ENCODE measurements at places on chromosomes 1 and 21.

GRCh38 chr1:21261551-21262292 lies 28.5 kb downstream of the ECE1 start:
- DNase-seq, result no peak

DNA sequence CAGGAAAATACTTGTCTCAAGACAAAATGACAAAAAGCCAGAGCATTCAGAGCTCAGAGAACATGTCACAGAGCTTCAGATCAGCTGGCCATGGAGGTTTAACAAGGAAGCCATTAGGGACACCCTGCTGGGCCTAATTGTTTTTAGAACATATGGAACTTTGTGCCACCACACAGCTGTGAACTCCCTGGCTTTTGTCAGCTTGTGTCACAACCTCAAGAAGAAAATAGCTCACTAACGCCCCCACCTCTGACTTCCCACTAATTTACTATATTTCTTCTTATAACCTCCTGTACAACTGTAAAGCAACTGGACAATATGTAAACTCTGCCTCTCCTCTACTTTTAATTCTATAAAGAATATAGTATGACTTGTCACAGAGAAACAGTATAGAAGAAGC lies 21.0 kb upstream of the TDRD10 start:
- peak; percentile 18 for DNase-seq

GRCh38 chr1:16326833-16327404 lies 25.4 kb downstream of the FBXO42 start:
- no peak for DNase-seq

DNA sequence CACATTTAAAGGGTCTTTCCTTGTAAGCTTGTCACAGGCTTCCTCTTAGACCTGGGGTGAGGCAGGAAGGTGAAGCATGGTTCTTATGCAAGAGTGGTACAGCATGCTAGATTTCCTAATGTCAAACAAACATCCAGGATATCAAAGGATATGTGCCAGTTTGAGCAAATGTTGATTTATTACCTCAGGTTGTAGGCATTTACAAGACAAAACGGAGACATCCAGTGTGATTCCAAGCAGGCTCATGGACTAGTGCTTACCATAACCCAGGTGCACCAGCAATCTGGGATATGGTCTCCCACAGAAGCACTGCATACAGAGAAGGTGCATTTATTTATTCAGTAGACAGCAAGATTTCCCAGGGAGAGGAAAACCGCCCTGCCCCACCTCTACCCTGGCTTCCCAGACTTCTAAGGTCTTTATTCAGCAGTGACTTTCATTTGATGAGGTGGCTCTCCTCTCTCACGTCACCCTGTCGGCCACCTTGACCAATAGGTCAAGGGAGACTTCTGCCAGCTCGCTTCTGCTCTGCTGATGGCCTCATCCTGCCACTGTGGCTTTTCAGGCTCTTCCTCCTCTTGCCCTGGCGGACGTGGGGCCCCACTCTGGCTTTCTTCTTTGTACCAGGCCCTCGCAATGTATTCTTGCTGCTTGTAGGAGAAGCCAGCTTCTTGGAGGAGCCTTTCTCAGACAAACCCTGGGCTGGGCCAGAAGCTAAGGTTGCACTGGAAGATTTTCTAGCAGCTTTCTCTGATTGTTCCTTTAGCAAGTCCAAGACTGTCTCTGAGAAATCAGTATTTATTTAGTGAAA lies 25.6 kb downstream of the HHIPL2 start:
- no peak for DNase-seq

GRCh38 chr1:185450917-185451316 lies 133.9 kb upstream of the IVNS1ABP start:
- DNase-seq, result no peak

DNA sequence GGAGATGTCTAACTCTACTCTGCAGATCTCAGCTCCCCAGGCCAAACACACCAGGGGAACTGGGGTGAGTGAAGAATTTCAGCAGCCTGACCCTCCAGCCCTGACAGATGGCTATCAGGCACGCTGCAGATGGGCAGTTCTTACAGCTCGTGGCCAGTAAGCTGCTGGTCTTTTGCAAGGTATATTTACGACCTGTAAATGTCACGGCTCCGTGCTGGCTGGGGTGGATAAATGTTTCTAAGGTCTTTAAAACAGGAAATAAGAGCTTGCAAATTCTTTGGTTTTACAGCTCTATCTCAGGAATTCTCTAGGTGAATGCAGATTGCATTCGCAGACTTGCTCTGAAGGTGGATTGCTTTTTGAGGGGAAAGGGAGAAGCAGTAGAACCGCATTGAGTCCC lies 10.1 kb downstream of the DOP1B start:
- DNase-seq, result no peak

- DNase-seq, result no peak
These were observed 106.1 kb downstream of the RWDD3 start for GRCh38 chr1:95340061-95340460.

- DNase-seq, result no peak
These were observed 2.7 kb upstream of the PIGC start for GRCh38 chr1:172446547-172446946.

GRCh38 chr1:58316141-58316540 lies 230.4 kb downstream of the OMA1 start:
- no peak for DNase-seq

- peak; percentile 21 for DNase-seq
These were observed 9.1 kb upstream of the SYTL1 start for GRCh38 chr1:27332536-27333281.

GRCh38 chr1:230900984-230901383 lies 32.7 kb upstream of the C1orf198 start:
- no peak for DNase-seq

DNA sequence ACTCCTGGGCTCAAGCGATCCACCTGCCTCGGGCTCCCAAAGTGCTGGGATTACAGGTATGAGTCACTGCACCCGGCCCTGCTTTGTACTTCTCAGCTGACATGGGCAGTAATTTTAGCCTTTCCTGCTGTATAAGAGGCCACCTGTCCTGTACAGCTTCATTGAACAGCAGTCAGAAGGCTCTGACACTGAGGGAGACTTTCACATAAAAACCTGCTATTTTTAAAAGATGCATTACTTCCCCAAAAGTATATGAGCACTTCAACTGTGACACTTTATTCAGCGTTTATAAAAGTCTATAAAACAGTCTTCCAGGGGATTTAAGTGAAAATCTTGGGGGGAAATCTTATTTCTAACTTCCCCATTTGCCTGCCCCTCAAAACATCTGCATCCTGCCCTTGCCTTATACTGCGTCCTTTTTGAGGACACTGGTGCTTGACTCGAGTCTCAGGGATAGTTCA lies 17.6 kb downstream of the RNU5D-1 start:
- DNase-seq, result no peak

DNA sequence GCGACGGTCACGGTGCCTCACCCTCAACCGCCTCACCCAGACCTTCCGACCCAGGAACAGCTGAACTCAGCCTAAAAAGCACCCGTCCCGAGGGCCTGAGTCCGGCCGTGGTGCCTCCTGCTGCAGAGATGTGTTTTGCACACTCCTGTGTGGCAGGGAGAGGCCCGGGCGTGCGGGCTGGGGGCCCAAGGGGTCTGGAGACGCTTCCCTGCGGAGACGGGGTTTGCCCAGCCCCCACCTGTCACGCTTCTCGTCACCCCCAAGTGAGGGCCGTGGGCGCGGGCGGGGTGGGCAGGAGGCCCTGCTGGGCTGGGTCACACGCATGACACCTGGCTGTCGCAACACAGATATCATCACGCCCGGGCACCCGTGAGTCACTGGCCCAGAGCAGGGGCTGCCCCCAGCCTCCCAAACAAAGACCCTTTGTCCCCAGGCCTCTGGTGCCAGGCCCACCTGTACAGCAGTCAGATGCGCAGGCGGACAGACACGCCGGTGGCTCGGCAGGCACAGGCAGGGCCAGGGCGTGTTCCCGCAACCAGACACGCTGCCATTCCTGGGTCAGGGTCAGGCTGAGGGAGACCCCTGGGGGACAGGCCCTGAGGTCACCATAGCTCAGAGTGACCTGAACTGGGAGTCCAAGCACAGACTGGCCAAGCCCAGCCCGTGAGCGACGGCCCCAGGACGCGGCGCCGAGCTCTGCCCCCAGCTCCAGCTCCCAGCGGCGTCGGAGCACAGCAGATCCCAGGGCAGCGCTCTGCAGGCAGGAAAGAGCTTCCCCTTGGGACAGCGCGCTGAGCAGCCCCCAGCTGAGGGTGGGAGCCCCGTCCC lies 6.1 kb downstream of the B3GALT6 start:
- no peak for DNase-seq

DNA sequence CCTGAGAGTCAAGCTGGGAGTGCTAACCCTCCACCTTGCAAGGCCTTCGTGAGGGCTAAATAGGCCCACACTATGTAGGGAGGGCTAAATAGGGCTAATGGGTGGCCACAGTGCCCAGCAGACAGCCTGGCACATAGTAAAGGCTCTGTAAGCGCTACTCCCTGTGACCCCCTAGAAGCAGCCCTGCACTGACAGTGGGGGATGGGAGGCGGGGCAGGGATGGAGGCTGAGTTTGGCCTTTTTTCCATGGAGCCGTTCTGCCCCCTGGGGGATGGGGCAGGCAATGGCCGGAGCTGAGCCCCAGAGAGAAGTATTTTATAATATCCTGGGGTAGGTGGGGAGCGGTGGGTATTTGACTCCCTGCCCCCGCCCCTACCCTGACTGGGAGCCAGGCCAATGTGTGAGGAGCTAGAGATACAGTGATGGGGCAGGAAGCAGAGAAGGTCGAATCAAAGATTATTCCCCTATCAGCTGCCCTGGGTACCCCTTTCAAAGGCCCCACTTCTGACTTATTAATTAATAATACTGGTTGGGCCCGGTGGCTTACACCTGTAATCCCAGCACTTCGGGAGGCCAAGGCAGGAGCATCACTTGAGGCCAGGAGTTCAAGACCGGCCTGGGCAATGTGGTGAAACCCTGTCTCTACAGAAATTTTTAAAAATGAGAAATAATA lies 42.3 kb downstream of the LACTBL1 start:
- peak; percentile 53 for DNase-seq

DNA sequence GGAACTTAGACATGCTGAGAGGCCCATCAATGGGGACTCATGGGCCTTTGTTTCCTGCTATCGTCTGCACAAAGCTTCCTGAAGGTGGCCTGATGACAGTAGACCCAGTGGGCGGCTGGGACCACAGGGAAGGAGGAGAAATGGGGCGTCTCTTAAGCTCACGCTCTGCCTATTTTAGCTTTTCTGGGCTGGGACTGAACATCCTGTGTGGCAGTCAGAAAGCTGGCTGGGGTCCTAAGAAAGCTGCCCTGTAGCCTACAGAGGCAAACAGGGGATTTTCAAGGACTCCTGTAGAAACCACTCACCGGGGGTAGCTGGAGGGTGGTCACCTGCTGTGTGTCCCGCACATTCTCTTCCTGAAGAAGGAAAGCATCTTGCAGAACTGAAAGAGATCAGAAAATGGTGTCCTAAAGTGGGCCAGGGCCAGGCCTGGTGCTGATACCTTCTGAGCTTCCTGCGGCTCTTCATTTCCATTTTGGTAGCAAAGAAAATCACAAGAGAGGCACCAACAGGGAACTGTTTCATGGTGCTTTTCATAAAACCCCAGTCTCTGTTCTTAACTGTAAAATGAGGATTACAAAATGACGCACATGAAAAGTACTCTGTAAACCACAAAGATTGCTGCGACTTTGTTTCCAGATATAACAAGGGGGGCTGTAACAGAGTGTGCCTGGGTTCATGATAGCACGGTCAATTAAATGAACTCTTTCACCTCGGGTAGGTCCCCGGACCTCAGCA lies 8.6 kb downstream of the ZNF496 start:
- DNase-seq, result no peak

DNA sequence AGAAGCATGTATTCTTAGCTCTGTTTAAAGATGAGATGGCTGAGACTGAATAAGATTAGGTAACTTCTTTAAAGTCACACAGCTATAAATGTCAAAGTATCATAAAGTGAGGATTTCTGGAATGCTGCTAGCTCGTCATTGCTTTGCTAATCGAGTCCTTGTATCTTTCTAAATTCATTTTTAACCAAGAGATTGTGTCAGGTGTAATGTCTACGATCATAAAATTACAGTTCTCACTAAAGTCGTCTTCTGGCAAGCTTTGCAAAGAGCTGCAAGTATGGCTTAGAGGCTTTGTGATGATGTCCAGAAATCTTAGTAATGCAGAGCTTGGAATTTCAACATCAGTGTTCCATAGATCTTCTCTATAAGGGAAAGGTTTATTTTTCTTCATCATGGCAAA lies 569.8 kb downstream of the LMO4 start:
- no peak for DNase-seq

- DNase-seq, result peak; percentile 44
These were observed 115.8 kb upstream of the ZNF678 start for GRCh38 chr1:227447531-227447990.

- peak; percentile 66 for DNase-seq
These were observed 26.7 kb upstream of the RBM15 start for GRCh38 chr1:110312188-110313121.

GRCh38 chr1:248914796-248915381 lies 8.9 kb downstream of the PGBD2 start:
- DNase-seq, result no peak

- no peak for DNase-seq
These were observed 19.6 kb upstream of the COQ8A start for GRCh38 chr1:226920446-226920894.

DNA sequence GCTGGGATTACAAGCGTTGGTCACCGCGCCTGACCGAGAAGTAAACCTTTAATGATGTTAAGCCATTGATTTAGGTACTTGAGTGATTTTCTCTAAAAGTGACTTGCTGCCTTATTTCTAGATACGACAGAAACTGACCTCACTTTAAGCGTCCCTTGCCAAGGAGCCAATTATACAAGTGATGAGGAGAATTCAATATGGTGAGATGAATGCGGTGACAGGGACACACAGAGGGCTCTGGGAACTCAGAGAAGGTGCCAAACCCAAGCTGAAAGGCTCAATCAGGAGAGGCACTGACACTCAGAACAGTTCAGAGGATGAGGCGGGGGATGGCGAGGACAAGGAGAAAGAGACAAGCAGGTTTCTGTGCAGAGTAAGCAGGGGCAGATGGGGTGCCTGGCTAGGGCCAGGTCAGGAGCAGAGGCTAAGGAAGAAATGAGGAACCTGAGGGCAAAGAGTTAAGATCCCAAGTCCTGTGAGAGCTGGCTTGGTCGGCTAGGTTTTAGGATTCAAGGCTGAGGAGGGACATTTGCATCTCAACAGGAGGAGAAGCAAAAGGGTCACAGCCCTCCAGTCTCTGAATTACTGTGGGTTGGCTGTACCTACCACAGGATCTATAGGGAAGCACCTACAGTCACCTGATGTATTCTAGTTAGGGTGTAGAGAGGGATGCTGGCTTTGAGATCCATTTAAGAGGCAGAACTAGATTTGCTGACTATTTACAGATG lies 83.2 kb upstream of the USP24 start:
- no peak for DNase-seq

Data from SK-N-DZ (cell line).